ENCODE measurements at places on chromosomes 16 and 17.
A peak's percentile ranks its signal among the peaks of the same experiment; 100 is the strongest.

DNA sequence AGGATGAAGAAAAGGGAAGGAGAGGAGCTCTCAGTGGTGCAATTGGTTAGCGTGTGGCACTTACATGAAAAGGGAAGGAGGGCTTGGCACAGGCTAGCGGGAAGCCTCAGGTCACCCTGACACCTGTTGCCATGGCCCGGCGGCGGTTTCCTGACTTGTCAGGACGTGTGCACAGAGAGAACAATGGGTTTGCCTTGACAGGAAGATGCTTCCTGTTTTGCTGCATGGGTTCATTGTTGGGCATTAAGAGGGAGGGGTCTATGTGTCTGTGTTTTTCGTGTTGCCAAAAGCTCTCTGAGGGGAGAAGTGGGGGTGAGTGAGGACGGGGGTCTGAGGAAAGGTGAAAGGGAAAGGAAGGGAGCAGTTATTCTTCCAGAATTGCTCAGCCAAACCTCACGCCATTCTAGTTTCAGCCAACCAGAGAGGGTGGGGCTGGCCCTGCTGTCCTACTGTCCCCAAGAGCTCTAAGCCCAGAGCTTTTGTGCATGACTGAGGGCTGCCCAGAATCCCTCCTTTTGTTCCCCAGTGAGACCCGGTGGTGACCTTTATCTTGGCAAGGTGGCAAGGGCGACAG lies 17.1 kb upstream of the CCR7 start:
- DNase-seq = no peak

- no peak for DNase-seq
These were observed 1.8 kb downstream of the MMP15 start for GRCh38 chr16:58027161-58027915.

- DNase-seq = peak; percentile 16
These were observed 7.2 kb upstream of the KRT36 start for GRCh38 chr17:41496803-41497484.

GRCh38 chr16:17416461-17417311 lies 54.1 kb downstream of the XYLT1 start:
- no peak for DNase-seq

- DNase-seq = no peak
These were observed 30.2 kb upstream of the TEKT3 start for GRCh38 chr17:15371376-15372130.

- no peak for DNase-seq
These were observed 14.7 kb downstream of the CD300LF start for GRCh38 chr17:74698069-74698468.

DNA sequence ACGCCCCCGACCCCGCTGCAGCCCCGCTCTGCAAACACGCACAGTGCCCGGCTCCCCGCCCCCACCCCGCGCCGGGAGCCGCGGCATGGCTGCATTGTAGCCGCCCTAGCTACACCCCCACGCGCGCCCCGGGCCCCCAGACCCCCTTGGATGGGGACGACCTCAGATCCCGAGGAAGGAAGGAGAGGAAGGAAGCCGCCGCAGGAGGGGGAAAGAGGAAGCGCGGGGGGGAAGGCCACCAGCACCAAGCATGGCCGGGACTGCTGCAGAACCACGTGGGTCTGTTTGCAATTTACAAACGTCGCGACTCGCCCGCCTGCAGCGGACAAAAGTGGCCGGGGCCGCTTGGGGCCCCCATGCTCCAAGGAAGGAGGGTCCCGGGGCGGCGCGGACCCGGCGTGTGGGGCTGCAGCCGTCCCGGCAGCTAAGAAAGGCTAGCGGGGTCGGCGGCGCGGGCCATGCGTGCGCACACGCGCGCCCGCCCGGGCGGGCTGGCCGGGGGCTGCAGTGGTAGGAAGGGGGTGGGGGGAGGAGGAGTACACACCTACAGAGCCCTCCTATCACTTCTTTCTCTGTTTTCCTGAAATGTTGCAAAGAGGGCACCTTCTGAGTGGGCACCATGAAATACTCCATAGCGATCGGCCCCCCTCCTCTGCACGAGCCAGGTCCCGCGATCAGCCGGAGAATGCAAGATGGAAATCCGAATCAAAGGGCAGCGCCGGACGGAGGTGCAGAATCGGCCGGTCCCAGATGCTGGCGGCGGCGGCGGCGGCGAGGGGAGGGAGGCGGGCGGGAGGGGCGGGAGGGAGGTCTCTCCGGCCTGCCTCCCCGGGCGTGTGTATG lies 488 bp downstream of the TFAP4 start:
- DNase-seq = peak; percentile 36

- DNase-seq = no peak
These were observed 46.8 kb downstream of the HIC1 start for GRCh38 chr17:2101448-2102257.

DNA sequence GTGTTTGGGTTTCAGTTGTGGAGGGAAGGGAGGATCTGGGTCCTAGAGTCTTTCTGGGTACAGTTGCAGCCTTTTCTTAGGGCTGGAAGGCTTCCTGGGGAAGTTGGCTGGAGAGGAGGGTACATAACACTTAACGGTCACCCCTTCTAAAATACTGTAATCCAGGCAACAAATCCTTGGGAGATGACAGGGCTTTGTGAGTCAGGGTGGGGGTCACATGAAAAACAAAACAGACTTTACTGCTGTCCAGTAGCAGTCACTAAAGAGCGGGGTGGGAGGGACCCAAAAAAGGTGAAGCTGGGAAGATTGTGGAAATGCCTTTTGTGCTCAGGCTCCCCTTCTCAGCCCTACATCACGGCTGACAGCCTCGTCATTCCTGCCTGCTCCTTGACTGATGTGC lies 6.3 kb downstream of the SAP30BP start:
- no peak for DNase-seq

DNA sequence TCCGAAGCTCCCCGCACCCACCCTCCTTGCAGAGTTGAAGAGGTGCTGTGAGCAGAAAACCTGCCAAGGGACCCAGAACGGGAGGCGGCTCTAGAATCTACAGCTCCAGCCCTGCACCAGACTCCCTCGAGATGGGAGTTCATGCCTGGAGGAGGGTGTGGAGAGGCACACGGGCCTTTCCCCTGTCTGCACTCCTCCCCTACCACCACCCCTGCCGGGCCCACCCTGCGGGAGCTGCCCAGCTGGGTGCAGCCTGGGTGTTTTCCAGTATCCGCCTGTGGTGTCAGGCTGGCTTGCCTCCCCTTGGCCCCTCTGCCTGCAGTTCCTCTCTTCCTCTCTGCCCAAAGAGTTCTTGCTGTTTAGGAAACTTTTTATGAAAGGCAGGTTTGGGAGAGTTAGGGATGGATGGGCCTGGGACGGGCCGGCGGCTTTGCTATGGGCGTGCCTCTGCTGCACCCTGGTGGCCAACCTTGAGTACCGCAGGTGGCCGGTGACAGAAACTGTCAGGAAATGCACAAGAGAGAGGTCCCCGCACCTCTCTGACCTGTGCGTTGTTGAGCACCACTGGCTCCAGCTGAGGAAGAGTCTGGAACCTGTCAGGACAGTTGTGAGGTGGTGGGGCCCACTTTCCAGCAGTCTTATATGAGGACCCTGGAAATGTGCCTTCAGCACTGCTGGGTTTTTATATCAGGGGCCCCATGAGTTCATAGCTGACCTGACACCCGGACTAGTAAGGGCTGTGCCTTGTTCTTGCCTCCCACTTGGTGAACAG lies 354.1 kb downstream of the SEC14L1 start:
- peak; percentile 53 for DNase-seq

GRCh38 chr17:28635506-28635905 lies 9.5 kb downstream of the BLTP2 start:
- DNase-seq = no peak

DNA sequence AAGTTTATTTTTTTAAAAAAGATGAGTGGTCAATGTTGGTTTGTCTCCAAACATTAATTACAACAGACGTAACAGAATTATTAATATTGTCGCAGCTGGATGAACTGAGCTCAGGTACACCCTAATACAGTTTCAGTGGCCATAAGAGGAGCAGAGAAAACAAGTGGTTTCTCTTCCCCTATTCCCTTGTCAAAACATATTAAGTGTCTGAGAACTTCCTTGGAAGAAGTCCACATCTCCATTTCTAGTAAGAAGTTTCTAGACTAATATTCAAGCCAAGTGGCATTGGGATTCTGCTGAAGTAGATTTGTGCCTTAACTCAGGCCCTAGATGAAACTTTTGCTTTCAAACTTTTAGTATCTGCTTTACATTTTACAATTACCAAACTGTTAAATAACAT lies 47.7 kb downstream of the GNA13 start:
- no peak for DNase-seq

DNA sequence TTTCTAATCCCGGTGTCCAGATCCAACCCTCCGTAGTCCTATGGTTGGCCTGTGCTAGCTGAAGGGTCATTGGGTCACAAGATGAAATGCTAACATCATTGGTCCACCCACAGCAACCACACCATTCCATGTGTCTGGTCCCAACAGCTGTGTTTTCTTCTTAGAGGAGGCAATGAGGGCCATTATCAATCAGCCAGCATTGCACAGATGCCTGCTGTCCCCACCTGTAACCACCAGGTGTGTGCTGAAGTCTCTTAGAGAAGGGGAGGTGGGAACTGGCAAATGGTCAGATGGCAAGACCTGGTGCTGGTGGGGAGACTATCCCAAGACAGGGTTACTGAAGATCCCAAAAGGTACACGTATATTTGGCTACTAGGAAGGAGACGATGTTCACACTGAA lies 37.4 kb downstream of the HIC1 start:
- no peak for DNase-seq

DNA sequence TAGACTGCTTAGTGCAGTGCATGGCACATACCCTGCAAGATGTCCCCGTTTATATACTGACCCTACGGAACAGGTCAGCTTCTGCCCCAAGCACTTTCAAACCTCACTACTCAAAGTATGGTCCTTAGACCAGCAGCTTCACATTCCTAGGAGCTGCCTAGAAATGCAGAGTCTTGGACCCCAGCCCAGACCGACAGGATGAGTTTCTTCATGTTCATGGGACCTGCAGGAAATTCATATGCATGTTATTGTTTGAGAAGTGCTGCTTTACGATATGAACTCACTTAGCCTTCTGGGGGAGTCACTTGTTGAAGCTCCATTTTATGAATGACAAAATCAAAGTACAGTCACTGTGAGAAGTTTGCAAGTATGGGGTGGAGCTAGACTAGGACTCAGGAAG lies 82.6 kb downstream of the DYNLRB2 start:
- DNase-seq = no peak

GRCh38 chr17:29742210-29742513 lies 119.5 kb upstream of the CORO6 start:
- no peak for DNase-seq

GRCh38 chr16:87422106-87422505 lies 30.0 kb downstream of the MAP1LC3B start:
- DNase-seq = no peak

- peak; percentile 12 for DNase-seq
These were observed 804 bp downstream of the TGFB1I1 start for GRCh38 chr16:31472709-31473203.

- no peak for DNase-seq
These were observed 72.3 kb downstream of the TANGO6 start for GRCh38 chr16:68915589-68915988.

DNA sequence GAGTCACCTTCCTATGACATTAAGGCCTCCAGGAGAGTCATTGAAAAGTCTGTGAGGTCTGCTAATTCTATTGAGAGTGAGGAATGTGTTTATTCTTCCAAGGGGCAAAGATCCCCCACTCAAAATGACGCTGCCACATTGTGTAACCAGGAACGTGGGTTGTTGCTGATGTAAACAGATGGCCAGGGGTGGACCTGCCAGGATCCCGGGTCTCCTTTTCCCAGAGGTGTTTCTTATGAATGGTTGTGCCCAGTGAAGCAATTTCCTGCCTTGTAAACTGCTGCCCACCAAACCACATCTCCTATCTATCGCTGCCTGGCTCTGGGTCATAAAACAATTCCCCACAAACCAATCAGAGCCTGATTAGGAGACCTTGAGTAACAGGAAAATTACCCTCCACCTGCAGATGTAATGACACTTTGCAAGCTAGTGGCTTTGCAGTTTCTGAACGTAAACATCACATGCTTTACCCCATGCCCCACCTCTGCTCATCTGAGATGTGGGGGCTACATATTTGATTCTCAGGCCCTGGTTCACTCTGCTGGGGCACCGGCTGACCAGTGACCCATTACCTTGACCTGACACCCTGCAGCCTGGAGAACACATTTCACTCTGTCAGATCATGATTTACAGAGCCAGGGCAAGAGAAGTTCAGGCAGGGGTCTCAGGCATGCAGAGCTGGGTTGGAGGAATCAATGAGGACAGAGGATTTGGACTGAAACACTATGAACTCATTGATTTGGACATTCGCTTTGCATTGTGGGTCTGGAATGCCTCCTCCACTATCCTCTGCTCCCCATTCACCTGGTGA lies 33.1 kb upstream of the DDX52 start:
- DNase-seq = no peak

DNA sequence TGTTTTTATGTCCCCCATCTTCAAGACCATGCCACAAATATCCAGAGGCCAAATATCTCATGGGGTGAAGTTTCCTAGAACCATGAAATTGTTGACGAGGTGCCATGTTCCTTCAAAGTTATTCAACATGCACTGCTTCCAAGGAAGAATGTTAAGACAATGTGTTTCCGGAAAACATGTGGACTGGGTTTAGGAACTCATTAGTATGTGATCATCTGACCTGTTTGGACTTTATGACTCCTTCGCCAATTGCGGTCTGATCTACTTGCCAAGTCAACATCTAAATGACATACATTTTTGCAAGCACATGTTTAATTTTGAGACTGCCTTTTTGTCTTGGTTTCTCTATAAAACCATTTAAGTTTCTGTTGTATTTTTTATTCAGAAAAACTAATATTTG lies 234.8 kb downstream of the MAF start:
- DNase-seq = no peak

DNA sequence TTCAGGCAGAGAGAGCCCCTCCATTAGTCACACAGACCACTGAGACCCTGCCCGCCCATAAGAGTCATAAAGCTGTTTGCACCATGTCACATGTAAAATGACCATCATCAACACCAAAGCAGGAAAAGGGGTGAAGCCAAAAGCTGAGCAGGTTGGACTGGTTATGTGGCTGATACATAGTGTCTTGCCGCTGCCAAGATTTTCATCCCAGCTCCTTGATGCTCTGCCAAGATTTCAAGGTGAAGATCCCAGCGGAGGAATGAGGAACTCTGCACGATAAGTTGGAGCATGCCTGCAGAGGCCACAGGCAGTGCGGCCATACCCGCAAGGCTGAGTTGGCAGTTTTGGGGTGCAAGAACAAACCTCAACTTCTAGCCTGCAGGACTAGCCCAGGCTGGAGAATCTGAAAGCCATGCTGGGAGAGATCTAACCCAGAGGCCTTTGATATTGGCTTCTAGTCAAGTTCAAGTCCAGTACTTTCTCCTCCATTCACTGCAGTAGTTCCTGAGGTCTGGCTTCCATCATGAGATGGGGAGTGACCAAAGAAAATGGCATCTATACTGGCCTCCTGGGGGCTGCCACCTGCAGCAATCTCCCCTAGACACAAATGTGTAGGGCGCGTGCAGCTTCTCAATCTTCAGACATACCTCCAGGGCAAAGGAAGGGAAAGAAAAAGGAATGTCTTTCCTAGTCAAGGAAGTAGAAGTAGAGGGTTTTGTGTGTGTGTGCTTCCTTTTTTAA lies 79.7 kb upstream of the NOL11 start:
- no peak for DNase-seq

- DNase-seq = no peak
These were observed 2.6 kb upstream of the SPHK1 start for GRCh38 chr17:76381633-76382350.
